Stimulated activated CD8-positive, alpha-beta memory T cell treated with anti-CD3 and anti-CD28 coated beads, Interleukin-4, amount 100 ng/mL, for 1 hour (primary cell): ENCODE measurements at places on chromosomes 11 and 22.

DNA sequence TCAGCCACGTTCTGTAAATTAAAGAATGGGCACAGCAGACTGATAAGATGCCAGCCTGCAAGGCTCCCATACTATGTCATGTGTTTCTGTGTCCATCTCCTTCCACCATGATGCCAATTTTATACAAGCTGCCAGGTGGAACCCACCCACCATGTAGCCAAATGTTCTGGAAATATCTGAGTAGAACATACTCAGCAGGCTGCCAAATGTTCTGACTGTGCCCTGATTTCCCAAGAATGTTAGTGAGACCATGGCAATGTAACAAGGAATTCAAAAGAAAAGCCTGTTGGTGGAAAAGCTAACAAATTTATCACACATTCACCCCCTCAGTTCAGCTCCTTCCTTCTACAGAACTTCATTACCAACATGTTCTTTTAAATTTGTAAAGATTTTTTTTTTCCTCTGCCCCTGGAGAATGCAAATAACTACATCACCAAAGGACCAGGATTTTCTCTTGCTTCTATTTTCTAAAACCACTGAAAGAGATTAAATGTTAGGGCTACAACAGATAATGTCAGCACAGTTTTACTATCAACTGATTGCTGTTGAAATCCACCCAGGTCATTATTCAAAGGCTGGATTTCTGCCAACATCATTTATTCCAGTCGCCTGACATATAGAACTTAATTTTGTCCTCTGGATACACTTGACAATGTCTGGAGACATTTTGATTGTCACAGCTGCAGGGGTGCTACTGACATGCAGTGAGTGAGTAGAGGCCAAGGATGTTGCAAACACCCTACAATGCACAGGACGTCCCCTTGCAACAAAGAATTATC lies 3.1 kb downstream of the DMC1 start:
- DNase-seq: no peak

DNA sequence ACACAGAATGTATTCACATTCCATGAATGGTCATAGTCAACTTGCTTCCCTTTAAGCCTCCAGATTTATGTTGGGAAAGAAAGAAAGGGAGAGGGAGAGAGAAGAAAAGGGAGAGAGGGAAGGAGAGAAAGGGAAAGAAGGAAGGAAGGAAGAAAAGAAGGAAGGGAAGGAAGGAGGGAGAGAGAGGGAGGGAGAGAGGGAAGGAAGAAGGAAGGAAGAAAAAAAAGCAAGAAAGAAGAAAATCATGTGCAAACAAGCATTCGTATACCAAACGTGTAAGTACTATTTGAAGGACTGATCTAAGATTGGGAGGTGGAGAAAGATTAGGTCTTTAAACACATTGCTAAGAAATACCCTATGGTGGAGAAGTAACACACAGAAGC lies 23.9 kb upstream of the ARHGAP20 start:
- no peak for DNase-seq

- DNase-seq: no peak
Measured at GRCh38 chr22:48496226-48496845, 1331.3 kb downstream of the BRD1 start.

DNA sequence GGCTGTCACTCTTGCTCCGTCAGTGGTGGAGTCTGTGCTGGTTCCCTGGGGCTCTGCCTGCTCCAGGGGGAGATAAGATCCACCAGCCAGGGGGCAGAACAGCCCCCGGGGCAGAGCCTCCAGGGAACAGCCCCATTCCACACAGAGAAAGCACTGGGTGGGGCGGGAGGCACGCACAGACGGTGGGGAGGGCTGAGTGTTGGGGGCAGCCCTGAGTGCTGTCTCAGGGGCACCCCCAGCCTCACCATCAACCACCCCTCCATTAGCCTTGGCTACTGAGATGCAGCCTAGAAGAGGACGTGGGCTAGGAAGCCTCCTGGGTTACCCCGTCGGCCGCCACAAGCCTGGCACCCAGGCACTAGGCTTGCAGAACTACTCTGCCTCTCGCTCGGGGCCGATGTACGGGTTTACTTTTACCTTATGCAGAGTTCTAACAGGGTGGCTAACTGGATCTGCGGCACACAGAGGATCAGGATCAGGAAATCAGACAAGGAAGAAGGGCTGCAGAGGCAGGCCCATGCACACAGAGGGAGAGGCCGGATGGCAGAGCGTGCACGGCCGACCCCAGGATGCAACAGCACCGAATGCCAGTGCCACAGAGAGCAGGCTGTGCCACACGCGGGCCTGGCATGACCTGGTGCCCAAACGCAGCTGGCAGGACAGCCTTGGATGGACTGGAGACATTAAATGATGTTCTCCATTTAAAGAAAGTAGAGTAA lies 140.5 kb downstream of the CTTN start:
- DNase-seq: no peak

GRCh38 chr11:124610295-124610694 lies 933 bp upstream of the PANX3 start:
- no peak for DNase-seq

- DNase-seq: no peak
Measured at GRCh38 chr11:56876621-56877275, 112.0 kb upstream of the OR5AK2 start.

GRCh38 chr11:57513911-57514537 lies 1.5 kb downstream of the SLC43A1 start:
- DNase-seq: no peak

GRCh38 chr11:87779276-87780067 lies 395.8 kb downstream of the RAB38 start:
- DNase-seq: no peak
